ENCODE measurements at places on chromosomes 2 and 18. TPM values are rescaled to one million over a fixed set of nuclear protein-coding genes. Genes with fewer than 3 reads are reported as not detected.

SCYGR4 gene
- not detected for total RNA-seq

DNA sequence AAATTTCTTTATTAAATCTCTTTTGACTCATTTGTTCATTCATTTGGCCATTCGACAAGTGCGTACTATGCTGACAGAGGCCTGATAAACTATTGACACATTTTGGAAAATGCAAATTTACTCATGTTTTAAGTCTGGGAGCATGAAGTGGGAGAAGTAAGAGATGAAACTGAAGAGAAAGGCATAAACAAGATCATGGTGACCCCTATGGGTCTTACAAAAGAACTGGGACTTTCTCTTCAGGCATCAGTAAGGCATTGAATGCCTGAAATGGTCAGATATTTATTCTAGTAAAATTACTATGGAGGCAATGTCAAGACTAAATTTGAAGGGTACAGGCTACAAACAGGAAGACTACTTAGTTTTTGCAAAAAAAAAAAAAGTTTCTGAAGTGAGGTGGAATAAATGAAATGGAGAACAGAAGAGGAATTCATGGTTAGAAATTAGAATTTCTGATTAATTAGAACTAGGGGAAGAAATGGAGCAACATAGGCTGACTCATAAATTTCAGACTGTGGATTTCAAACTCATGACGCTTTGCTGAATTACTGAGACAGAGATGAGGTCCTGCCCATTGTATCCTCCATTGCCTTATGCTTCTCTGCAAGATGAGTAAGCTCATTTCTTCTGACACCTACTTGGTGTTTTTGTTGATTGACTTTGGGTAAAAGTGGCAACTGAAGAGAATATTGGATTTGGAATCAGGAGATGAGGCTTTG, 32.7 kb downstream of the VSNL1 start:
- H3K4me3 ChIP-seq: no peak overlapping the region
- H3K4me1 ChIP-seq: no peaks in the 10 kb centered on the region
- H3K27ac ChIP-seq: no peak overlapping the region
- no peak for DNase-seq
- H3K27me3 ChIP-seq: no peaks in the 10 kb centered on the region

- H3K36me3 ChIP-seq: no peaks in the 10 kb centered on the region
- peaks cover 37% of the 10 kb centered on the region for H3K4me1 ChIP-seq
- DNase-seq: no peak
- H3K27ac ChIP-seq: peak overlapping the region; percentile 79
- peak overlapping the region; percentile 32 for H3K4me3 ChIP-seq
These were observed 95.4 kb downstream of the CABLES1 start for GRCh38 chr18:23230686-23231085.

DNA sequence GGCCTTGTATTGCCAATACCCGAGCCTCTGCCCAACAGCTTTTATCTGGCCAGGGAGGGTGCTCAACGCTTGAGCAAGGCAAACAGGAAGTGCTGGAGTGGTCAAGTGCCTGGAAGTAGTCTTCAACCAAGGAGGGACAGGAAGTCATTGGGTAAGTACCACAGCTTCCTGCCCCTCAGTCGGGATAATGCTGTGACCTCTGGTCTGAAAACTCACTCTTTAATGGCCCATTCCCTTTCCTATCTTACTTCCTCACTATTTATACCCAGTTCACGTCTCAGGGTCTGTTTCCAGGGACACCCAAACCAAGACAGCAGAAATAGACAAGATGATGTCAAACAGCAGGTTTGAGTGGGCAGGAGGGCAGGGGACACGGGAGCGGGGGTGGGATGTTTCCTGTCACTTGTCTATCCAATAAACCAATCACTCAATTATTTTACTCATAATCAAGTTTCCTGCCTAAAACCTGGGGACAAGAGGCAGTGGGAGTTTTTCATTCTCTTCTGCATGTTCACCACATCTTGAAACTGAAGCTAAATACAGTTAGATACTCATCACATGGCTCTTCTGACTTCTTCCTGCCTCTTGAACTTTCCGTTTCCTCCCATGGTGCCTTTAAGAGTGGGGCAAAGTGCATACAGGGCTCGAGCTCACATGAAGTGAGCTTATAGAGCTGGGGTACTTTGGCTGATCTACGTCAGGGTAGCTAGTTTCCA, 68.9 kb upstream of the CAB39 start:
- H3K4me3 ChIP-seq: peak overlapping the region; percentile 85
- H3K36me3 ChIP-seq: no peaks in the 10 kb centered on the region
- H3K27ac ChIP-seq: peak overlapping the region; percentile 98
- peaks cover 15% of the 10 kb centered on the region for H3K4me1 ChIP-seq
- peak; percentile 82 for DNase-seq
- no peaks in the 10 kb centered on the region for H3K27me3 ChIP-seq

CRYGC gene
- not detected for total RNA-seq

DNA sequence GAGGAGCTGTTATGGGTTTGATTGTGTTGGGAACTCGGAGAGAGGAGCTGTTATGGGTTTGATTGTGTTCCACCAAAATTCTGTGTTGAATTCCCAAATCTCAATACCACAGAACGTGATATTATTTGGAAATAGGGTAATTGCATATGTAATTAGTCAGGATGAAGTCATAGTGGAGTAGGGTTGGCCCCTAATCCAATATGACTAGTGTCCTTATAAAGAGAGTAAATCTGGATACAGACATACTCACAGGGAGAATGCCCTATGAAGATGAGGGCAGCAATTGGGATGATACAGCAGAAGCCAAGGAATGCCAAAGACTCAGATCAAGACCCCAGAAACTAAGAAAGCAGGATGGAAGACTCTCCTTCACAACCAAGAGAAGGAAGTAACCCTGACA, 1023.2 kb upstream of the ZEB2 start:
- DNase-seq: no peak
- H3K36me3 ChIP-seq: no peaks in the 10 kb centered on the region
- no peak overlapping the region for H3K27ac ChIP-seq
- no peaks in the 10 kb centered on the region for H3K4me1 ChIP-seq
- no peak overlapping the region for H3K4me3 ChIP-seq
- peaks cover 23% of the 10 kb centered on the region for H3K27me3 ChIP-seq

- H3K27ac ChIP-seq: peak overlapping the region; percentile 79
- peak; percentile 70 for DNase-seq
- peaks cover 7% of the 10 kb centered on the region for H3K4me1 ChIP-seq
- H3K4me3 ChIP-seq: peak overlapping the region; percentile 8
- H3K27me3 ChIP-seq: no peaks in the 10 kb centered on the region
These were observed 151.6 kb downstream of the DTNB start for GRCh38 chr2:25521665-25522387.

PRSS56 gene
- total RNA-seq: not detected

DNA sequence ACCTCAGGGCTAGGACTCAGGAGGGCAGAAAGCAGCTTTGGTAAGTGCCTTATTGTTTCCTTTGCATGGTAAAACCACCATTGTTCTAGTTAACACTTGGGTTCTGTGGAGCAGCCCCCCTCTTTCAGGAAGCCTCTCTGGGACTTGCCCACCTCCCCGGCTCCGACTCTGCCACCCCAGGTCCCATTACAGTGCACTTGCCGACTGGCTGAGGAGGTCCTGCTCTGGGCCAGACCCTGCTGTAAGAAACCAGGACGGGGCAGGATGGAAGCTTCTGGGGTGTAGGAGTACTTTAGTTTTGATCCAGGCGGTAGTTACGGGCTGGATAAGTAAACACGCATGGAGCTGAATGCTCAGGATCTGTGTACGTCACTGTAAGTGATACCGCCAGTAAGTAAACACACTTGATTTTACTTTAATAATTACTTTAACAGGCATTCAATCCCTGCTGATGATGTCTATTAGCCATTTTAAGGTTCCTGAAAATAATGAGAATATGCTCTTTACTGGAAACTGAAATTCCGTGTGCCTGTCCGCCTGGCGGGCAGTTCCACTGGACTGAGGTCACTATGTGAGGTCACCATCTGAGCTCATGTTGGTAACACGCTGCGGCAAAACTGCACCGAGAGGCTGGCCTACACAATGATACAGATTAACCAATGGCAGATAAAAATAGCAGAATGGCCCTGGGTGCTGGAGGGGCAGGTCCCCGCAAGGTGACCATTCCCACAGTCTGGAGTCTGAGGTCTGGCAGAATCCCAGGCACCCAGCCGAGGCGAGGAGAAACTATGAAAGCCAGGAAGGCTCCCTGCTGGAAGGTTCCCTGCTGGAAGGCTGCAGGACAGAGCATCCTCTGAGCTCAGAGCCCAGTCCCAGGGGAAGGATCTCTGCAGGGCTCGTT, 25.2 kb downstream of the HS1BP3 start:
- no peaks in the 10 kb centered on the region for H3K27me3 ChIP-seq
- no peaks in the 10 kb centered on the region for H3K4me1 ChIP-seq
- H3K4me3 ChIP-seq: no peak overlapping the region
- H3K27ac ChIP-seq: no peak overlapping the region

DNA sequence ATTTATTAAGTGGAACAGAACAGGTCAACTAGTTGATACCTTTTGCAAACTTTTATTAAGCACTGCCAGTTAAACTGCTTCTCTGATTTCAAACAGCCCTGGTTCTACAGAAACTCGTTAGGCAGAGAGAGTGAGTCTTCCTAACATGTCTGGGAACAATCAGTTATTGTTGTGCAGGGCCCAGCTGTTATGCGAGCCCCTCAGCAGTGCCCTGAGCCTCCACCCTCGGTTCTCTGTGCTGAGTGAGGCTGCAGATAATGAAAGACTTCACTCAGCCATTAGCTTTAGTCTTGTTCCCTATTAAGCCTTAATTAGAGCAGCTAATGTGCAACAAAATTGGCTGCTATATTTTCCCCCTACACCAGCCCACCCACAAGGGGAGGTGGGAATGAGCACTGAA, 39.6 kb downstream of the KCTD18 start:
- no peak overlapping the region for H3K27ac ChIP-seq
- H3K4me3 ChIP-seq: no peak overlapping the region
- no peak for DNase-seq
- peaks cover 23% of the 10 kb centered on the region for H3K4me1 ChIP-seq
- H3K27me3 ChIP-seq: no peaks in the 10 kb centered on the region

DNA sequence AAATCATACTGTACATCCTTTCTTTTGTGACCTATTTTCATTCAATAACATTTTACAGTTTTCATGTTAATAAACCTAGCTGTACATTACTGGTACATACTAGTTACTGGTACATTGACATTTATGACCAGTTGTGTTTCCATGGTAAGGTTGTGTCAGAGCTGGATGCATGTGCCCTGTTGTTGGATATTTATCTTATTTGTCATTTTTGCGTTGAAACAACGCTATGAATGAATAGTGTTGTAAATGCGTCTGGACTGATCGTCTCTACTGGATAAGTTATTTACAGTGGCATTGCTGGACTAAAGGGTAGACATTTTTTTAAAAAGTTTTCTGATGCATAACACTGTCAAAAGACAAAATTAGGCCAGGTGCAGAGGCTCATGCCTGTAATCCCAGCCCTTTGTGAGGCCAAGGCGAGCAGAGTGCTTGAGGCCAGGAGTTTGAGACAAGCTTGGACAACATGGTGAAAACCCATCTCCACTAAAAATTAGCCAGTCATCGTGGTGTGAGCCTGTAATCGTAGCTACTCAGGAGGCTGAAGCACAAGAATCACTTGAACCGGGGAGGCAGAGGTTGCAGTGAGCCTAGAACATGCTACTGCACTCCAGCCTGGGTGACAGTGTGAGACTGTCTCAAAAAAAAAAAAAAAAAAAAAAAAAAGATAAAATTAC, 40.2 kb downstream of the MCFD2 start:
- no peak for DNase-seq
- H3K27ac ChIP-seq: no peak overlapping the region
- H3K36me3 ChIP-seq: no peaks in the 10 kb centered on the region
- H3K27me3 ChIP-seq: peaks cover 6% of the 10 kb centered on the region

DNA sequence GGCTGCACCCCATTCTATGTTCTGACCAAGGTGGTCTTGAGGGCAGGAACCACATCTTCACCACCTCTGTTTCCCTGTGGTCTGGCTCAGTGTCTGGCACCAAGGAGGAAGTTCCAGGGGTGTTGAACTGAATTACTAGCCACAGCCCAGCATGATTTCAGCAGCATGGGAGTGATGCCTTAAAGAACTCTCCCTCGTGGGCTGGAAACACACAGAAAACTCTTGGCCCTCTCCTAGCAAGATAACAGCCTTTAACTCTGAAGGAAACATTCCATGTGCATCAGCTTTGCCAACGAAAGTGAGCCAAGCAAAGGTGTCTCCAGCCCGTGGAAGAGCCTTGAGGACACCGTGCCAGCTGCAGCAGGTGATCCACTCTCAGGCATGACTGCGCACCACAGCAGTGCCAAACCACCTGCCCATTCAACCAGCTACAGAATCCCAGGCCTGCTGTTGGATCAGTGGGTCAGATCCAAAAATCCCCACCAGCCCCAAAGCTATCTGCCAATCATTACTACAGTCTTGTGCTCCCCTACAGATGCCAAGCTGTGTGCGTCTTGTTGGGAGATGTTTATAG, 124.8 kb downstream of the TTC32 start:
- H3K27me3 ChIP-seq: peaks cover 4% of the 10 kb centered on the region
- no peak for DNase-seq
- no peak overlapping the region for H3K4me3 ChIP-seq
- H3K4me1 ChIP-seq: no peaks in the 10 kb centered on the region
- H3K36me3 ChIP-seq: no peaks in the 10 kb centered on the region

GRCh38 chr2:109129356-109129920, 433 bp downstream of the SH3RF3 start:
- H3K4me1 ChIP-seq: peaks cover 5% of the 10 kb centered on the region
- H3K27ac ChIP-seq: no peak overlapping the region
- H3K27me3 ChIP-seq: peaks cover 45% of the 10 kb centered on the region
- H3K4me3 ChIP-seq: no peak overlapping the region
- no peaks in the 10 kb centered on the region for H3K36me3 ChIP-seq

CHRND gene
- not detected for total RNA-seq

RAD51AP2 gene
- total RNA-seq: not detected

GRCh38 chr2:222142027-222142426, 156.8 kb downstream of the PAX3 start:
- no peak overlapping the region for H3K4me3 ChIP-seq
- no peak for DNase-seq
- no peaks in the 10 kb centered on the region for H3K27me3 ChIP-seq
- no peaks in the 10 kb centered on the region for H3K36me3 ChIP-seq
- H3K4me1 ChIP-seq: no peaks in the 10 kb centered on the region
